ENCODE measurements at places on chromosomes 3 and 15. TPM values are rescaled to one million over a fixed set of nuclear protein-coding genes. Genes with fewer than 3 reads are reported as not detected.

DNA sequence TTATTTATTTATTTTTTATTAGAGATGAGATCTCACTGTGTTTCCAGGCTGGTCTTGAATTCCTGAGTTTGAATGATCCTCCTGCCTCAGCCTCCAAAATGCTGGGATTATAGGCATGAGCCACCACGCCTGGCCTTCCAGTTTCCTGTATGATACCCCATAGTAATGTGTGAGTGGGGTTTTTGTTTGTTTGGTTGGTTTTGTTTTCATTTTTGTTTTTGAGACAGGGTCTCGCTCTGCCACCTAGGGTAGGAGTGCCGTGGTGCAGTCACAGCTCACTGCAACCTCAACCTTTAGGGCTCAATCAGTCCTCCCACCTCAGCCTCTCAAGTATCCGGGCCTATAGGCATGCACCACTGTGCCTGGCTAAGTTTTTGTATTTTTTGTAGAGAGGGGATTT, 30.9 kb downstream of the GOLM2 start:
- DNase-seq: no peak

GRCh38 chr15:98514034-98514622, 134.2 kb upstream of the IGF1R start:
- no peak for DNase-seq

DNA sequence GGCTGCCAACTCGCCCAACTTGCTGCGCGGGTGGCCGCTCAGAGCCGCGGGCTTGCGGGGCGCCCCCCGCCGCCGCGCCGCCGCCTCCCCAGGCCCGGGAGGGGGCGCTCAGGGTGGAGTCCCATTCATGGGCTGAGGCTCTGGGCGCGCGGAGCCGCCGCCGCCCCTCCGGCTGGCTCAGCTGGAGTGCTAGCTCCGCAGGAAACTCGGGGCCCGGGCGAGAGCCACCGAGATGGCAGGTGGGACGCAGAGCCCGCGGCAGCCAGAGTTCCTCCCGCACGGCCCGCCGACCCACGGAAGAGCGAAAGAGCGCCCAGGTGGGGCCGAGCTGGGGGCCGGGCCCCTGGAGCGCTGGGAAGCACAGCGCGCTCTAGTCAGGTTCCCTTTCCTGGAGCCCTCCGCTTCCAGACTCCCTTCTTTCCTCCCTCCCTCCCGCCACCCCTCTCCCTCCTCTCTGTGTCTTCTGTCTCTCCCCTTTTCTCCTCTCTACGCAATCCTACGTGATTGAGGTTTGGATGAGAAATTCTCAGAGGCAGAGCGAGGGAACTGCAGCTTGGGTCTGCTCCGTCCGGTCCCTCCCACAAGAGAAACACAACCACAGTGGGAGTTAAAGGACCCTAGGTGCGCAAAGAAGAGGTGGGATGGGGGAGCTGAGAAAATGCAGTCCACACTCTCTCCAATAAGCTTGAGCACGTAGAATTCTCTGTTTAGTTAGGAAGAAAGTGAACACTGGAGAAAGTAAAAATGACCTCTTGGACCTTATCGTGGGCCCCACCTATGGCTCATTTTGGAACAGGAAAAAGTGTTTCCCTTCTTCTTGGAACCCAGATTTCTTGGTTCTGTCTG, 317.3 kb downstream of the FGF12 start:
- DNase-seq: no peak

GRCh38 chr15:70329179-70329578, 231.5 kb upstream of the TLE3 start:
- DNase-seq: no peak

DNA sequence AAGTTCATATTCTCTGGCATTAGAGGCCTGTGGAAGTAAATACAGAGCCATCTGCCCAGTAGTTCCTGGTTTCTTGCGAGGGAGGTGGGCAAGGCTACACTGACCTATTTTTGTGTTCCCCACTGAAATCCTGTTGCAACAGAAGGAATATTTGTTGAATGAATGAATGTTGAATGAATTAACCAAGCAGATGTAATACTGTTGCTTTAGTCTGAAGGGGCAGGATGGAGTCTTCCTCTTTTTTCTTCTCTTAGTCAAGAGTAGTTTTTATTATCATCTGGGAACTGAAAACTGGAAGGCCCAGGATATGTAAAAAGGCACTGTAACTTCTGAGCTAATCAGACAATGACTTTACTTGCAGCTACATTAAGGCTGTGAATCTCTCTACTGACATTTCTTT, 17.1 kb downstream of the BLOC1S6 start:
- no peak for DNase-seq

DNA sequence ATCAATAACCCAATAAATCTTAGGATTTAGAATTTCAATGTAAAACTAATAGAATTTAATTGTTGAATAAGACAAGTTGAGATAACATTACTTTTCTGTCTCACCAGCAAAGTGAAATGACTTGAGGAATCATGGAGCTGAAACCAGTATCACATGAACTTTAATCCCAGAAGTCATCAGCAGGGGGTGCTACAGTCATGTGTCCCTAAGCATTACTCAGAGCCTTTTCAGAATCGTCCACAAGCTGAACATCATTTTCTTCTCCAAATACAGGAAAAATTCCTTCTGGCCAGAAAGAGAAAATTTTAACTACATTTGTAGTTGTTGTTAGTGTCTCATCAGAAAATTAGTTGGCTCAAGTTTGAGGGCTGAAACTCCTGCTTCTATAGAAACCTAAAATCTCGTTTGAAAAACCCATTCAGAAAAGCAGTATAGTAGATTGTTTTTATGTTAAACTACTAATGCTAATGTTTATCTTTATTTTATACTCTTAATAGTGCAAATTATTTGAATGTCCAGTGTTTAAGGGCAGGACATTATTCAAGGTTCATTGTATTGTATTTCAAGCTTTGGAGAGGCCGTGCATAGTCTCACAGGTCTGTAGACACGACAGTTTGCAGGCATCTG, 384.1 kb downstream of the PLOD2 start:
- DNase-seq: no peak

GRCh38 chr3:169455472-169455871, 208.0 kb downstream of the MECOM start:
- no peak for DNase-seq

DNA sequence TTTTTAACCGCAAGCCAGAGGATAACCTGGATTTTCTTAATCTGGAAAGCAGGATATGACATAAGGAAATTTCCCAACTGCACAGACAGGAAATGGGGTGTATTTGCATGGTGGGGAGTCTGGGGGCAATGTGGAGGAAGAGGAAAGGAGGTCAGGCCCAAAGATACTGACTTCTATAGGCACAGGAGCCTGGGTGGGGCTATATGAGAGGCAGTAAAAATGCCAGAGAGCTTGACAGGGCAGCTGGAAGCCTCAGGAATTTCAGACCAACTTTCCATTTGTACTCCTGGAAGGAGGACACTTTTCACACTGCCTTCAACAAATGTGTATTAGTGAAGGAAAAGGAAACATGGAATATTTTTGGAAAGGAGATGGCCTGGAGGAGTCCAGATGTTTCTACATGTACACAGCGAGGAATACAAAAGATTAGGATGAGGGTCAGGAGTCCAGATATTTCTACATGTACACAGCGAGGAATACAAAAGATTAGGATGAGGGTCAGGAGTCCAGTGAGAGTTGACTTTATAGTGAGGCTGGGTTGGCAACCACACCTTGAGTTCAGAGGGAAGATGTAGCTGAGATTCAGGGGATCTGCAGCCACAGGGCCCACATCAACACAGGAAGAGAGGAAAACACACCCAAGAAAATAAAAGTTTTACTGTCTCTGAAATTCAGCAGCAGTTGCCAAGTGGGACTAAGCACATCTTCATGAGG, 111.9 kb upstream of the PTPRG start:
- DNase-seq: no peak

DNA sequence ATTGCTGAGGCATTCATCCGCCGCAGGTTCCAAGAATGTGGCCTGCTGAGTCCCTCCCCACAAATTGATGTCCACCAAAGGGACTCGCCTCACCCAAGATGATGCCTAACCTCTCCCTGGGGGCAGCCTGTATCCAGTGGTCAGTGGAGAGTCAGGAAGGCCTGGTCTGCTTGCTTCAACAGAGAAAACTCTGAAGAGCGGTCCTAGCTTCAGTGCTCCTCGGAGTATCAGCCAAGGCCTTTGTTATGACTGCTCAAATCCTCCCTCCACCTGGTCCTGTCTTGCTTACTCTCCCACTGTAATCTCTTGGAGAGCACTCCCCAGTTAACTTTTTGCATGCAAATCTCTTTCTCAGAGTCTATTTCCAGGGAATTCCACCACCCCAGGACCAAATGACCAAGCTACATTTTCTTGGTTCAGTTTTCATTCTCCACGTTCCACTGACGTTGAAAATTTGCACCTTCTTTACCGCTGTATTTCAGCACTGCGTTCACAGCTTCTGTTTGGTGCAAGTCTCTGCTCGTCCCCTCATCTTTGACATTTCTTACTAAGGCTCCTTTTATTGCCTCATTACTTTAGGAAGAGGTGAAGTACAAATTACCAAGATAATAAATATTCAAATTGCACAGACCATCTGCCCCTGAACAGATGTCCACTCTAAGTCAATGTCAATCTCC, 22.3 kb downstream of the CMTM7 start:
- no peak for DNase-seq

DNA sequence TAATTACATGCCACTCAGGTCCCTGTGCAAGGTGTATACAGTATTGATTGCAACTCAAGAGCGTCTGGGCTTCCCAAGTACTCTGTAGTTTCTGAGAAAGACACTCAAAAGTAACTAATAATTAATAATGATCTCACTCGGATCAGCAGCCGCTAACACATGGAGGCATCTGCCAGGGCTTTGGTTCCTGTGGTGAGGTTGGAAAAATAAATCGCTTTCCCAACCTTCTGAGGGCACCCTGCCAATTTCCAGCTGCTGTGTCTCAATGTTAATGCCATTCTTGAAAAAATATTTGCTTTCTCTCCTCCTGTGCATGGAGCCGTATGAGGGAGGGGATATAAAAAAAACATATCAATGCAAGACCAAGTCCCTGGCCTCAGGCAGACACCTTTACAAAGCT, 116.5 kb upstream of the SLC2A2 start:
- no peak for DNase-seq

GRCh38 chr15:84079885-84080777, 155.4 kb upstream of the GOLGA6L4 start:
- peak; percentile 2 for DNase-seq

DNA sequence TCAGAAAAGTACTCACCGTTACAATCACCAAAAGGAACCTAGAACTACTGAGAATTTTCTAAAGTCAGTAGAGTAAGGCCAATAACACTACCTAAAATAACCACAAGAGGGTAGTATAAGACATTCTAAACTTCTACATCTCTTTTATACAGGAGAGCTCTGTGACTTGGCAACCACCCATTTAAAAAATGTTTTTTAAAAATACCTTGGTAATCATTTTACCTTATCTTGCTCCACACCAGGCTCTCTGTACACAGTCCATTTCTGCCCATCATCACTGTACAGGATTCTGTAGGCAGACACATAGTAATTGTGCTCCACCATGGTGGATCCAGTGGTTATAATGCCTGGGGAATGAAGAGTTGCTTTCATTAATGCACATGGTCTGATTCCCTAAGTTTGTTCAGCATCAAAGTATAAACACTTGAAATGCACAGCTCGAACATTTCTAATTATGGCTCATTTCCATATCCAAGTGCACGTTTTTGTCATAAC, 54.5 kb downstream of the ST3GAL6 start:
- no peak for DNase-seq

- no peak for DNase-seq
Observed at GRCh38 chr15:66730168-66731021, 28.4 kb downstream of the SMAD6 start.

DNA sequence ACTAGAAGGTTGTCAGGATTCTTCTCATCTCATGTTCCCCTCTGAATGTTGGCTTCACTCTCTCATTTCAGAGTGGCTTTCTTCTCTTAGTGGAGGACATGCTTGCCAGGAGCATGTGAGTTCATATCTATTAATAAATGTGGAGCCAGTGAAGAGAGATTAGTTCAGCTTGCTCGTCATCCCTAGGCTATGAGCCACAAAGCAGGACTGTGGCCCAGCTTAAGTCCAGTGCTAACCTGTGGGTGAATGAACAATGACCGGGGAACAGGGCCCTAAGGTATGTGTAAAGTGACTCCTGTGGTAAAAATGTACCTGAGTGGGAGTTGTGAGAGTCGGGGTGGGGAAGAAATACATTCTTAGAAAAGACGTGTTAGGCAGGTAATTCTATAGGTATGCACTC, 96.9 kb upstream of the TBL1XR1 start:
- DNase-seq: peak; percentile 73

DNA sequence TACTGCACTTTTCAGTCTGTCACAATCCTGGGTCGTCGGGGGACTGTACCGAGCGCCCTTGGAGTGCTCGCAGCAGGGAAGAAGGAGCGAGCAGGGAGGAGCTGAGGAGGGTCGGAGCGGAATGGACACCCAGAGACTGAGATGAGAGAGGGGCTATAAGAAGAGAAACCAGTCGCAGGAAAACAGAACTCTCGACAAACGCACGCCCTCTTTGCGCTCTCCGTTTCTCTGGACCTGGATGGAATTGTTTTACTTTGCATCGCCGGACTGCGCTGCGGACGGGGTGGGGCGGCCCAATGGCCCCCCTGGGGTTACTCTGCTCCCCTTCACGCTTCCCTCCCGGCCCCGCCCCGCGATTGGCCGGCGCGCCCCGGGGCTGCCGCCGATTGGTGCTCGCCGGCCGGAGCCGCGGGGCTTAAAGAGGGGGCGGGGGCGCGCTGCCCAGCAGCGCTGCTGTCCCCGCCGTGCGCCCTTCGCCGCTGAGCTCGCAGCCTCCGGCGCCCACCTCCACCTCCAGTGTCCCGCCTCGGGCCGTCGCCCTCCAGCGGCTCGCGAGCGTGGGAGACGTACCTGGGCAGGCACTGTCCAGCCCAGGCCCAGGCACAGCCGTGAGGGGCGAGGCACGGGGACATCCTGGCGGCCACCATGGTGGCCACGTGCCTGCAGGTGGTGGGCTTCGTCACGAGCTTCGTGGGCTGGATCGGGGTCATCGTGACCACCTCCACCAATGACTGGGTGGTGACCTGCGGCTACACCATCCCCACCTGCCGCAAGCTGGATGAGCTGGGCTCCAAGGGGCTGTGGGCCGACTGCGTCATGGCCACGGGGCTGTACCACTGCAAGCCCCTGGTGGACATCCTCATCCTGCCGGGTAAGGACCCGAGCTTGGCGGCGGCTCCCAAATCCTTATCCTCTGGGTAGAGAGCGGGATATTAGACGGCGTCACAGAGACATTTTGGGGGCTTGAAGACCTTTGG, at the start of gene CLDN11:
CLDN11 (plus strand) TSS at position 447 of the 977 bp plus-strand sequence; CDS start at position 646, 199 bp downstream.
- no peak for DNase-seq

- DNase-seq: peak; percentile 70
Observed at GRCh38 chr3:150370122-150370602, 37.9 kb upstream of the TSC22D2 start.

DNA sequence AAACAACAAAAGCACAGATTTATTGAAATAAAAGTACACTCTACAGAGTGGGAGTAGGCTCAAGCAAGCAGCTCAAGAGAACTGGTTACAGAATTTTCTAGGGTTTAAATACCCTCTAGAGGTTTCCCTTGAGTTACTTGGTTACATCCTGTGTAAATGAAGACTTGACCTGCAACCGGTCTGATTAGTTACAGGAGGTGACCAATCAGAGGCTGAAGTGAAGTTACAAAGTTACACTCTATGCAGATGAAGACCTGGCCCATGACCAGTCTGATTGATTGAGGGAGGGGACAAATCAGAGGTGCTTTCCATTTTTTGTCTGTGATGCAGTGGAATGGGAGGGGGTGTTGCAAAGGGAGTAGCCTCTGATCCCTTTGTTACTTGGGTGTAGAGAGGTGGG, 723.4 kb downstream of the ZPLD1 start:
- no peak for DNase-seq

Gene FAM3D
- total RNA-seq: not detected

Gene CHRNA5
- total RNA-seq: 0.27 TPM

Gene CEP97
- total RNA-seq: 4.7 TPM

Gene LMAN1L
- not detected for total RNA-seq

Gene KIF15
- 2.4 TPM for total RNA-seq

Gene ITIH4
- total RNA-seq: 51.4 TPM

Gene CACNA2D3
- total RNA-seq: 3.2 TPM

Gene CCR9
- total RNA-seq: not detected

Measured in thoracic aorta (tissue), 2 donors.